ENCODE measurements at places on chromosomes 5 and 9.

DNA sequence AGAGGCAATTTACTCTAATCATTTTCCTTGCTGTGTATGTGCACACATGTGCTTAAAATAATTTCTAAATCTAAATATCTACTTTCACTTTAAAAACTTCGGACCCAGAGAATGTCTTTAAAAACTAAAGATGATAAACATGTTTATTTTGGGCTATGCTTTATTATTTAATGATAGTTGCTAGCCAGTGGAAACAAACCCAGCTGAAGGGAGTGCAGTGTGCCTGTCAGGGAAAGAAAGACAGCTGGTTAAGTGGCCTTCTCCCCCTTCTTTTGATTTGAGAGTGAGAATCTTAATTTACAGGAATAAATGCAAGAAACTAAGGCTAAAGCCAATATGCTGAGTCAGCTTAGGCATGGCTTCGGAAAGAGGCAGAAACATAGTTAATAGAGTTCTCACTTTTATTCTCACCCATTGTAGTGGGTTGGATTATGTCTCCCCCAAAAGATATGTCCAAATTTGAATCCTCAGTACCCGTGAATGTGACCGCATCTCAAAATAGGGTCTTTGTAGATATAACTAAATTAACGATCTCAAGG is 111.4 kb downstream of the DCP2 start:
- no peak for DNase-seq

- no peak for DNase-seq
These were observed 8.1 kb downstream of the SNX18 start for GRCh38 chr5:54525692-54526091.

- no peak for DNase-seq
These were observed 12.5 kb upstream of the RAPGEF1 start for GRCh38 chr9:131752231-131752884.

- DNase-seq: no peak
These were observed 157.4 kb downstream of the RMI1 start for GRCh38 chr9:84137968-84138367.

DNA sequence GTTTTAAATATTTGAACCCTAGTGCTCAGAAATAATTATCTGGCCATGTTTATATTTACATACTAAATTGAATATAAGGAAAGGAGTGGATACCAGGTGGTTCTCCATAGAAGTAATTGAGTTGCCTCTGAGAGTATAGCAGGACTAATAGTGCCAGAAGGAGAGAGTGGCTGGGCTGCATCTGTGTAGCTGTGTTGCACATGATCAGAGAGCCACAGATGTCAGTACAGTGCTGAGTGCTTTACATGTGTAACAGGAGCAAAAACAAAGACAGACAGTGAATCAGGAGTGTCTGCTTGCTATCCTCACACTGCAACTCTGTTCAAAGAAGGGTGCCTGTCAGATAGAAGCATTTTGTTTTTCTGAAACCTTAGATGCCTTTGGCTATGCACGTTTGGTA is 353.9 kb upstream of the PAPPA start:
- no peak for DNase-seq

Measured in NCI-H510A treated with DMSO at 0.1 percent for 48 hours (cell line).